Esophagus squamous epithelium (tissue), 5 donors: ENCODE measurements at places on chromosomes 12 and 14.

DNA sequence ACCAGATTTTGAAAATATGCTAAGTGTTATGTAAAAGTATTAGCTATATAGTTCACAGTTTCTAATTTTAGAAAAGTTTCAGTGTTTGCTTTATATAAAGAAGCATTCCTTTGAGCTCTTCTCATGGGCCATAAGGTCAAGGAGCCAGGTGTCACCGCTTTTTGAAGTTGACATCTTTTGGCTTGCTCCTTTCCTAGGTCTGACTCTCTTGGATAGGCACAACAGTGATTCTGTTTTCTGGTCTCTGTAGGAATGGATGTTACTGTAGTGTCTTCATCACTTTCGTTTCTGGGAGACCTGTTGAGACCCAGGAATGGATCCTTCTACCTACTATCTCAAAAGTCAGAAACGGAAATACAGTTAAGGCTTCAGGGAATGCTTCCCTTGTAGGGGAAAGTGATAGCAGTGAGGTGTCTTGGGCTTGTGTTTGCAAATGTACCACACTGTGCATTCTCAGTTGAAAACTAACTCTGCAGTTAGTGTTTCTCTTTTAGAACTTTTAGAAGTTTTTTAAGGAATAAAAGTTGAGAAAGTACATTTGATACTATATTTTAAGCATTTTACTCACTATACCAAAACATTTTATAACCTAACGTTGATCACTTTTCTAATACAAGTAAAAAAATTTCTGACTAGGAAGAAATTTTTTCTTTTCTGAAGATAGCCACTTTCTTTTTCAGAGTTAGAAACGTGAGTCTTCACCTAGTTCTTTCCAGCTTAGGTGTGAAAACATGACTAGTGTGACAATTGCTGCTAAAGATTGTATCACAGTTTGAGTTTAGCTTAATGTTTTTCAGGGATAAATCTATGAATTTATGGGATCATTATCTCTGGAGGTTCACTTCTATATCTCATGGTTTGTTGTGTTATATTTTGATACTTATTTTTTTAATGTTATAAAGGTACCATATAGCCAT lies 20.8 kb downstream of the VRK1 start:
- DNase-seq = no peak

DNA sequence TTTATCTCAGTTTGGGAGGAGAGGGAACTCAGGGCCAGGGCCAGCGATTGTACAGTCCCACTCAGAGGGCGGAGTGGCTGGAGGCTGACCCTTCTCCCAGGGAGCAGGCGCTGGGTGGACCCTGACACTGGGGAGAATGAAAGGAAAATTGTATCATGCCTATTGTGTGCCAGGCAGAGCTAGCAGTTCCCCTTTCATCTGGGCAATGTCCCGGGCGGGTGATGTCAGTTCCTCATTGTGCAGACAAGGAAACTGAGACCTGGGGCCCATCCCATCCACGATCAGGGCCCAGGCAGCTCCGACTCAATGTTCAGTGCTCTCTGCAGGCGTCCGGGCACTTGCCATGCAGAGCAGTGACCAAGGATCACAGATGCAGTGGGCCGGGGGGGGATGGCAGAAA lies 101.9 kb upstream of the RTL1 start:
- no peak for DNase-seq

- no peak for DNase-seq
Measured at GRCh38 chr14:65103150-65103760, 938 bp upstream of the MAX start.

DNA sequence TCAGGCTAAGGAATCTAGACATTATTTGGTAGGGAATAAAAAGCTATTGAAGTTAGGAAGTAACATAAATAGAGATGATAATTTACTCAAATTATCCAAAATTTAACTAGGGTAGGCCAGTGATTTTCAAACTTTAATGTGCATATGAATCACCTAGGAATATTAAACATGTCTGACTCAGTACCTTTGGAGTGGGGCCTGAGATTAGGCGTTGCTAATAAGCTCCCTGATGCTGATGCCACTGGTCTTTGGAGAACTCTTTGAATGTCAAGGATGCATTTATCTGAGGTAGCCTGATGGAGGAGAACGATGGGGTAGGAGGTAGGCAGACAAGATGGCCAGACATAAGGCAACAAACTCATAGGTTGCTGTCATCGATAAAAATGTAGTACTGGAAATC lies 33.2 kb downstream of the EFCAB11 start:
- DNase-seq = no peak

GRCh38 chr14:36238666-36239363 lies 62.3 kb upstream of the PTCSC3 start:
- DNase-seq = no peak

DNA sequence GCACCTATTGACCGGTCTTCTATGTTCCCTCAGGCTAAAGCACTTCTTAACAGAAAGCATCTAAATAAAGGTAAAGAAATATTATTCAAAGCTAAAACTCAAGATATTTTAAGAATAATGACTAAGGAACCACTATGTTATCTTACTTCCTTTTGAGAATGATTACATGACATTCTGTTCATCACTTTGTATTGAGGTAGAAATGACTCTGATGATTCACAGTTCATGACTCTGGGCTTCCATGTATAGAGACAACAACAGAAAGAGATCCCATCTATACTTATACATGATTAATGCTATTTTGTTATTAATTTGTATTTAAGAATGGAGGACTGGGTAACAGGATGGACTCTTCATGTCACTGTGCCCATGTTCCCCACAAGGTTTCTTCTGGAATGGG lies 218.3 kb upstream of the OR4E1 start:
- no peak for DNase-seq

GRCh38 chr12:6902448-6902847 lies 2.2 kb upstream of the LRRC23 start:
- DNase-seq = no peak

- no peak for DNase-seq
Measured at GRCh38 chr12:15651371-15651770, 137.8 kb downstream of the EPS8 start.

GRCh38 chr12:53217931-53218307 lies 10.9 kb upstream of the ITGB7 start:
- no peak for DNase-seq

GRCh38 chr14:22796087-22796707 lies 19.0 kb downstream of the SLC7A7 start:
- no peak for DNase-seq

- no peak for DNase-seq
Measured at GRCh38 chr14:60563113-60563512, 54.2 kb downstream of the SIX6 start.

DNA sequence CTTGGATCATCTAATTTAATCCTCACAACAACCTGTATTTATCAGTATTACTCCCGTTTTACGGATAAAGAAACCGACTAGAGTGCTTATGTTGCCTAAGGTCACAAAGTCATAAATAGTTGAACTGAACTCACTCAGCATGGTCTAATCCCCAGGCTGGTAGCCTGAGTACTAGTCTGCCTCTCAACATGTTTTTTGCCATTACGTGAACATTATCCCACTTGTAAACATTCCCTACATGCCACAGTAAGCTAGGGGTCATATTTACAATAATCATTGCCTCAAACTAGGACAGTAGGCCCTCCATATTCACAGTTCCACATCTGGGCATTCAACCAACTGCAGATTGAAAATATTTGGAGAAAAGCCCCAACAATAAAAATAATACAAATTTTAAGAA lies 12.1 kb downstream of the SNRPF start:
- no peak for DNase-seq

- no peak for DNase-seq
Measured at GRCh38 chr12:25529738-25530137, 23.3 kb downstream of the LMNTD1 start.
